ENCODE measurements at places on chromosomes 5 and 9. TPM values are rescaled to one million over a fixed set of nuclear protein-coding genes. Genes with fewer than 3 reads are reported as not detected.

DNA sequence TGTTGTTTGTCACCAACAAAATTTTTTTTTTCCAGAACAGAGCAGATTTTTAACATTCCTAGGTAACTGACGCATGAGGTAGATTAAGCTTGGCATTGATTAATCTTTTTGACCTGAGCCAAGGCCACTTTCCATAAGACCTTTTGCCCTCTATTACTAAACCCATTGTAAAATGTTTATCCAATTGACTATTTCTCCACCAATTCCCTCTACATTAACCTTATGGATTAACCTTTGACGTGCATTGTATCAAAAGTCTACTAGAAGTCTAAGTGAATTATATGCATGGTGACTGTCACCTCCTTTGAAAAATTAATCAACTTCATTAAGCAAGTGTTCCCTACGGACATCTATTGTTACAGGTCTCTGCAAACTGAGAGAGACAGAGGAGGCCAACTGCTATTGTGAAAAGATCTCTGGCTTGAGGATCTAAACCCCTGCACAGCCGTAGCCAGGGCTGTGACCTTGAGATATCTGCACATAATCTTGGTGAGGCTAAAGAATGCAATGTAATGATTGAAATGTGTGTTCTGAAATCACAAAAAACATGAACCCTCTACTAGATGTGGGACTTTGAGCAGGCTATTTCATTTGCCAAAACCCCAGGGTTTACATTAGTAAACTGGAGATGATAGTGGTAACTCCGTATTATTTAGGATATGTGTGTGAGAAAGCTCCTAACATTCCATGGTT is 632.2 kb downstream of the TLR4 start:
- no peak for DNase-seq
- H3K4me3 ChIP-seq = no peak overlapping the region
- no peaks in the 10 kb centered on the region for H3K4me1 ChIP-seq
- H3K27me3 ChIP-seq = no peaks in the 10 kb centered on the region
- no peak overlapping the region for H3K27ac ChIP-seq
- no peaks in the 10 kb centered on the region for H3K36me3 ChIP-seq

- H3K27me3 ChIP-seq = no peaks in the 10 kb centered on the region
- H3K27ac ChIP-seq = no peak overlapping the region
- no peak for DNase-seq
- no peaks in the 10 kb centered on the region for H3K36me3 ChIP-seq
Measured at GRCh38 chr5:123429221-123429954, 6.2 kb upstream of the CEP120 start.

MCIDAS gene
- total RNA-seq = 0.95 TPM

DNA sequence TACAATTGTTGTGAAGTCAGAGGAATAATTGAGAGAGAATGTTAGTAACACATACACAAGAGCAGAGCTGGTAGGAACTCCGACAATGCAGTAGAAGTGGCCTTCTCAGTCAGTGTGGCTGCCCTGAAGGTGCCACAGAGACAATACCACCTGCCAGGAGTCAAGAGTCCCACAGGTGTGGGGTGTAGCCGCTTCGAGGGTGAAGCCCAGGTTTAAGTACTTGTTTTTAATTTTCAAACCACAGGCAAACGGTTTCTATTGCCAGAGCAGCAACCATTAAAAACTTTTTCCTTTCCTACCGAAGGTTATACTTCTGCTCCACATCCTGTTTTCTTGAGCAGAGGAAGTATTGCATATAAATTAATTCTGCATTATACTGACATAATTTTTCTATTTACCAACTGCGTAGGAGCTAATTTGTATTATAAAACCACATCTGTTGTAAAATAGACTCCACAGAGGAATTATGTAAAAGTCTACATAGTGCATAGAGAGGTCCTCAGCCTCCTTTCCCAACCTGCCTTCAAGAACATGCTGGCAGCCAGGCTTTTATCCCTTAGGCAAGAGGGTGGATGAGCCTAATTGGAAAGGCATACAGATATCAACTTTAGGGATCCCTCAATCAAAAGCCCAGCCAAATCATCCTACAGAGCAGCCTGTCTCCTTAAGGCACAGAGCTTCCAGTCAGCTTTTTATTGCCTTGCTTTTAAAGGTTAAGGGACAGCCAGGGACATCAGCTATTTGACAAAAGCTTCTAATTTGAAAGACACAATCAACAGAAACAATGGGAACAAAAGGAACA is 12.9 kb upstream of the ACTBL2 start:
- H3K27me3 ChIP-seq = no peaks in the 10 kb centered on the region
- no peak overlapping the region for H3K4me3 ChIP-seq
- DNase-seq = peak; percentile 16

GRCh38 chr9:99748266-99748665 is 73.4 kb upstream of the NR4A3 start:
- no peaks in the 10 kb centered on the region for H3K4me1 ChIP-seq
- no peak for DNase-seq
- H3K4me3 ChIP-seq = no peak overlapping the region
- H3K27me3 ChIP-seq = no peaks in the 10 kb centered on the region

- H3K27ac ChIP-seq = no peak overlapping the region
- H3K4me3 ChIP-seq = no peak overlapping the region
- H3K27me3 ChIP-seq = no peaks in the 10 kb centered on the region
Measured at GRCh38 chr9:92499701-92500100, 17.4 kb upstream of the ASPN start.

- no peaks in the 10 kb centered on the region for H3K36me3 ChIP-seq
- H3K4me1 ChIP-seq = no peaks in the 10 kb centered on the region
- H3K27me3 ChIP-seq = no peaks in the 10 kb centered on the region
- no peak for DNase-seq
- no peak overlapping the region for H3K4me3 ChIP-seq
Measured at GRCh38 chr5:135089912-135090311, 55.9 kb upstream of the PITX1 start.

FAM13B gene
- total RNA-seq = 46.7 TPM

- no peaks in the 10 kb centered on the region for H3K4me1 ChIP-seq
- H3K27ac ChIP-seq = no peak overlapping the region
- H3K4me3 ChIP-seq = no peak overlapping the region
- no peaks in the 10 kb centered on the region for H3K27me3 ChIP-seq
- no peak for DNase-seq
- H3K36me3 ChIP-seq = no peaks in the 10 kb centered on the region
Measured at GRCh38 chr9:29297592-29297991, 1724.3 kb upstream of the C9orf72 start.

GRCh38 chr5:38078161-38078560 is 180.2 kb upstream of the EGFLAM start:
- H3K4me3 ChIP-seq = no peak overlapping the region
- no peak overlapping the region for H3K27ac ChIP-seq
- DNase-seq = no peak
- H3K36me3 ChIP-seq = no peaks in the 10 kb centered on the region

GRCh38 chr9:31137176-31138160 is 1247.0 kb upstream of the ACO1 start:
- no peaks in the 10 kb centered on the region for H3K4me1 ChIP-seq
- H3K36me3 ChIP-seq = no peaks in the 10 kb centered on the region
- H3K27ac ChIP-seq = no peak overlapping the region
- no peak for DNase-seq

DNA sequence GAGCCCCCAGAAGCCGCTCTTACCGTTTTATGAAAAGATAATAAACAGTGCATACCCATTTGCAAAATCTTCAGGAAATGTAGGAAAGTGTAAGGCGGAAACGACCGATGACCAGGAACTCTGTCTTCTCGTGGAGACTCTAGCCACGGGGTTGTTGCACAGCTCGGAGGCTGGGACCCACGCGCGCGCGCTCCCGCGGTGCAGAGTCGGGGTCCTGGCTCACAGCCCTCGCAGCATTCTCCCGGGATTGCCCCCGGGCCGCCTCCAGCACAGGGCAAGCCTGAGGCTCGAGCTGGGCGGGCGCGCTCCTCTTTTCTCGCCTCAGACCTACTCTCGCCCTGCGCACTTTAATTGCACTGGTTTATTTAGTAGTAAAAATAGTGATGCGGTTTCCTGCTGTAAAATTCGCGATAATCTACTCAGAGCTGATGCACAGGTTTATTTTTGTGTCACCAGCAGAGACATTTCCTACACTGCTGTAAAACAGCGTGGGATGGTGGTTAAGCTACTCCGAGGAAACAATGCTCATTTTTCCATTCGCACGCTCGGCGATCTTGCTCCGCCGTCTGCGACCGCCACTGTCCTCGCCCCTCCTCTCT is 15.5 kb downstream of the TRIM7 start:
- peak overlapping the region; percentile 90 for H3K27ac ChIP-seq
- peak; percentile 45 for DNase-seq
- H3K27me3 ChIP-seq = no peaks in the 10 kb centered on the region
- no peaks in the 10 kb centered on the region for H3K36me3 ChIP-seq
- H3K4me3 ChIP-seq = peak overlapping the region; percentile 57
- H3K4me1 ChIP-seq = peaks cover 9% of the 10 kb centered on the region

SPATA31D4 gene
- not detected for total RNA-seq

GRCh38 chr5:145683431-145683830 is 151.7 kb downstream of the PRELID2 start:
- H3K4me3 ChIP-seq = no peak overlapping the region
- H3K4me1 ChIP-seq = peaks cover 14% of the 10 kb centered on the region
- H3K27ac ChIP-seq = no peak overlapping the region

- H3K36me3 ChIP-seq = no peaks in the 10 kb centered on the region
- H3K4me1 ChIP-seq = no peaks in the 10 kb centered on the region
- no peak overlapping the region for H3K27ac ChIP-seq
- H3K27me3 ChIP-seq = no peaks in the 10 kb centered on the region
Measured at GRCh38 chr9:123523845-123524244, 167.8 kb downstream of the CRB2 start.

DNA sequence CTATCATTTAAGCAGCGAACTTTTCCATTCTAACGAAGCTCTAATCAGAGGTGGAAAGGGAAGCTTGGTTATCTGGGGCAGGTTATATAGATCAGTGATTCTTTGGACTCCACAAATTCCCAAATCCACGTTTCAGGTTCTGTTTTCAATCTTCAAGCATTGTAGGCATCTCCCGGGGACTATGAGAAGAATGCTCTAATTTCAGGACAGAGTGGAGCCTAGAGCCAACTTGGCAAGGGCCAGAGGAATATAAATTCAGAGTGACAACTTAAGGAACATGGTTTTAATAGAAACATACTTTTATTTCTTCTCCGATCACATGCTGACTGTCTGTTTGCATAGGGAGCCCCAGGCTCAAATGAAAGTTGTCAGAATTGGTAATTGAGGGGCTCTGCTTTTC is 514.0 kb upstream of the KLF4 start:
- no peaks in the 10 kb centered on the region for H3K27me3 ChIP-seq
- no peaks in the 10 kb centered on the region for H3K36me3 ChIP-seq
- no peak for DNase-seq
- no peak overlapping the region for H3K4me3 ChIP-seq
- no peak overlapping the region for H3K27ac ChIP-seq

IL13 gene
- not detected for total RNA-seq

DNA sequence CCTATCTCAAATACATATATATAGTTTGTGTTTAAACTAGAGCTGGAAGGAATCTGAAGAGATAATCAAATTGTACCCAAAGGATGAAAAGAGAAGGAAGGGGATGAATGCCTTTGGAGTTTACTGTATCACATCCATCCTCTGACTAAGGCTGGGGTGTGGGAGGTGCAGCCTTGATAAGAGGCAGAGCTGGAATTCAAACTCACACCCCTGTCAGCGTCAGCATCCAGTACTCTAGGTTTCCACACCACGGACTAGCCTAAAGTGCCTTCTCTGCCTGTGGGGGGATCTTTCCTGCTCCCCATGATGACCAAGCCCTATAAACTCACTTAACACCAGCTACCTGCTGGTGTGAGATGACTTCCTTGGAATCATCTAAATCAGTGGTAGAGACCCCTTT is 48.1 kb downstream of the EPB41L4B start:
- H3K27ac ChIP-seq = no peak overlapping the region
- no peak overlapping the region for H3K4me3 ChIP-seq
- H3K4me1 ChIP-seq = peaks cover 23% of the 10 kb centered on the region

DNA sequence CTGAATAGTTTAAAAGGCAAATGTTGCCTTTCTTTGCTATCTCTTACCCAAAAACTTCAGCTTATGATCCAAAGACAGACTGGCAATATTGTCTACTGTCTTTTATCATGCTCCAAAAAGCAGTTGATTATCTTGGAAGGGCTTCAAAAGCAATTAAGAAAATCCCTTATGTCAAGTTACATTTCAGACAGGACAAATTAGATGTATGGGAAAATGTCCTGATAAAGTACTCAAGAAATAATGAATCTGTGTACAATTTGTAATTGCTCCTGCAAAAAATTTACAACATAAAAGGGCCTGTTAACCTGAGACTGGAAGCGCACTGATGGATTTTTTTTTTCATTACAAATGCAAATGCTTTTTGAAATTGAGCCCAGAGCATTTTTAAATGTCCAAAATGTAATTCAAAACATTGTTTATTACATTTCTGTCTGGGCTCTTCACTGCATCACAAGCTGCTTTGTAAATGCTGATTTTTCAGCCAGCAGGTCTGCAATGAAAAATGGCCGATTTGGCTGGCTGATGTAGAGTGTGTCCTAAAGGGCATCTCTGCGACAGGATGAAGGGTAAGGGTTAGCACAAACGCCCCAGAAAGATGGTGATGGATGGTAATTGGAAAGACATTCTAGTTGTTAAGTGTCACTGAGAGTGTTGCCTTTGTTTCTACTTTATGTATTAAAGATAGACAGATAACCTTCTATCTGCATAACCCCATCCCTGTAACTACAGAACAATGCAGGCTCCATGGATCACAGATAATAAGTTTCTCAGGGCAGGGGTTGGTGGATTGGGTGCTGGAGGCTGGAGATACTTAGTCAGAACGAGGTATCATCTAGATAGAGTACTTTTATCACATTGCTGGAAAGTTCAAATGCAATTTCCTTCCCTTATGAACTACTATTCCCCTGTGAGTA is 27.0 kb downstream of the MAT2B start:
- H3K27me3 ChIP-seq = no peaks in the 10 kb centered on the region
- H3K27ac ChIP-seq = no peak overlapping the region
- peaks cover 5% of the 10 kb centered on the region for H3K4me1 ChIP-seq
- no peaks in the 10 kb centered on the region for H3K36me3 ChIP-seq
- no peak overlapping the region for H3K4me3 ChIP-seq
- no peak for DNase-seq

DNA sequence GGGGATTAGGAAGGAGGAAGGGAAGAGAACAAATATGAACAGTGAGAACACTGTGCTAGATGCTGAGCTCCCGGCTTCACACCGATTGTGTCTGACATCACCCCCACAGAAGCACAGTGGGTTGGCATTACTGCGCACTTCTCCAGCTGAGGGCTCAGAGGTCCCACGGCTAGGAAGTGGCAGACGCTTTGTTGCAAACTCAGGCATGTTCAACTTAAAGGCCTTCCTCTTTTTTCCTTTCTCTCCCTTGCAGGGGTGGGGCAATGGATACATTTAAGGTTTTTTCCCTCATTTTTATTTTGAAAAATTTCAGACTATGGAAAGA is 15.5 kb upstream of the SHB start:
- H3K36me3 ChIP-seq = no peaks in the 10 kb centered on the region
- no peaks in the 10 kb centered on the region for H3K4me1 ChIP-seq
- no peaks in the 10 kb centered on the region for H3K27me3 ChIP-seq
- DNase-seq = no peak
- H3K4me3 ChIP-seq = no peak overlapping the region
- H3K27ac ChIP-seq = no peak overlapping the region

All from transverse colon (tissue), 4 donors.